ENCODE measurements at places on chromosomes 11 and 22.

- DNase-seq = no peak
Measured at GRCh38 chr11:72897506-72897905, 83.3 kb downstream of the ATG16L2 start.

- DNase-seq = peak; percentile 45
Measured at GRCh38 chr11:128726458-128727139, 32.7 kb downstream of the FLI1 start.

- DNase-seq = no peak
Measured at GRCh38 chr11:117992620-117993019, 6.4 kb downstream of the IL10RA start.

GRCh38 chr11:19691815-19692500, 20.7 kb upstream of the NAV2 start:
- DNase-seq = no peak

GRCh38 chr11:44823006-44823405, 96.2 kb downstream of the TSPAN18 start:
- no peak for DNase-seq

GRCh38 chr11:85483861-85484260, 143.3 kb downstream of the DLG2 start:
- no peak for DNase-seq

- no peak for DNase-seq
Measured at GRCh38 chr11:120324932-120325810, at the start of gene TLCD5. Gene TLCD5, plus strand, starts transcription at chr11:120325299. Its CDS starts 2,143 bp downstream, at chr11:120327442.

DNA sequence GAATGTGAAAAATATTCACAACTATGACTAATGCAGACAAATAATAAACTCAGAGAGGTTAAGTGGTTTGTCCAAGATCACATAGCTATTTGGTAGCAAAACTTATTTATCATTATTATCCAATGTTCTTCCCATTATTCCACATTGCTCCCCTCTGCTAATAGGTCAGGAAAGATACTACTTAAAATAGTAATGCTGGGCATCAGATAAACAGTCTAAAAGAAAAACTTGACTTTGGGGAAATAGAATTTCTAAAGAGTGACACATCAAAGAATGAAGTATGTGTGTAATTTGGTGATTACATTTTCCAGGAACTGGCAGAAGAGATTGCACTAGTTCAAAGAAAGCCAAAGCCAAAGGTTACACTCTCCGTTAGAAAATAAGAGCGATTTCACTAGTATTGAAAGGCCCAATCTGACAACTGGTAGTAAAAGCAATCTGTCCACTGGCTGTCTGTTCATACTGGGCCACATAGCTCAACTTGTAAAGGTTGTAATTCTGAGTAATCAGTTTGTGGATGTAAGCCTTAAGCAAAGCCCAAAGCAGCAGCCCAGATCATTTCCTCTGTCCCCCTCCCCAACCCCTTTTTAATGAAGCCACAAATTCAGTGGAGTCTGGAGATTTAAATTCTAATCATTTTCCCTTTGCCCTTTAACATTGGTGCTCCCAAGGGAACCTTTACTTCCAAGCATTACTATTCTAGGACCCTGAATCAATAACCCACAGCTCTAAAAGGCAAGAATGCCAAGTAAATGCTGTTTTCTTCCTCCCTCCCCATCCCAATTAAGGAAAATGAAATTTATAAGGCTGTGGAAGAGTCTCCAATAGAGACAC, 283.5 kb downstream of the TTC28 start:
- no peak for DNase-seq

Measured in activated T-cell treated with anti-CD3 and anti-CD28 coated beads for 1 hour (primary cell).